Upper lobe of right lung (tissue), 1 donor: ENCODE measurements at places on chromosomes 13 and 19.
A peak's percentile ranks its signal among the peaks of the same experiment; 100 is the strongest.

DNA sequence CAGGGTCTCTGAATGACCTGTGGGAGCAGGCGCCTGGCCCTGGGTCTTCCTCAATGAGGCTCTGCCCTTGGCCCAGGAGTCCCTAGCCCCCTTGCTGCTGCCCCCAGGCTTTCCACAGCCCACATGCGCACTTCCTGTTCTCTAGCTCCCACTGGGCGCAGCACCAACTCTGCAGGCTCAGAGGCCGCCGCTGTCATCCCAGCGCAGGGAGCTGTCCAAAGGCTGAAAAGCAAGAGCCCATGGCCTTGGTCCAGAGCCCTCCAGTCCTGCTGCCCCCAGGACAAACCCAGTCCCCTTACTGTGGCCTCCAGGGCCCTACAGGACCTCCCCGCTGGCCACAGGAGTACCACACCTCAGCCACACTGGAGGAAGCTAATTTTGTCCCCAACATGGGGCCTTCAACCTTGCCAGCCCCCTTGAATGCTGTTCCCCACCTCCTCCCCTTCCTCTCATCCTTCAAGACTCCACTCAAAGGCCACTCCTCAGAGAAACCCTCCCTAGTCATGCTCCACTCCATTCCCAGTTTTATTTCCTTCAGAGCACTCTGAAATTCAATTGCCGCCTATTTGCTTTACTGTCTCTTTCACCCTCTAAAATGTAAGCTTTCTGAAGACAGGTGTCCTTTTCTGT, 8.0 kb upstream of the POU2F2 start:
- no peaks in the 10 kb centered on the region for H3K36me3 ChIP-seq
- peak; percentile 74 for DNase-seq
- H3K27me3 ChIP-seq: peaks cover 17% of the 10 kb centered on the region
- no peak overlapping the region for H3K4me3 ChIP-seq

- H3K4me3 ChIP-seq: no peak overlapping the region
- H3K27me3 ChIP-seq: no peaks in the 10 kb centered on the region
- H3K27ac ChIP-seq: no peak overlapping the region
- DNase-seq: no peak
Observed at GRCh38 chr13:37648609-37649008, 50.0 kb upstream of the POSTN start.

DNA sequence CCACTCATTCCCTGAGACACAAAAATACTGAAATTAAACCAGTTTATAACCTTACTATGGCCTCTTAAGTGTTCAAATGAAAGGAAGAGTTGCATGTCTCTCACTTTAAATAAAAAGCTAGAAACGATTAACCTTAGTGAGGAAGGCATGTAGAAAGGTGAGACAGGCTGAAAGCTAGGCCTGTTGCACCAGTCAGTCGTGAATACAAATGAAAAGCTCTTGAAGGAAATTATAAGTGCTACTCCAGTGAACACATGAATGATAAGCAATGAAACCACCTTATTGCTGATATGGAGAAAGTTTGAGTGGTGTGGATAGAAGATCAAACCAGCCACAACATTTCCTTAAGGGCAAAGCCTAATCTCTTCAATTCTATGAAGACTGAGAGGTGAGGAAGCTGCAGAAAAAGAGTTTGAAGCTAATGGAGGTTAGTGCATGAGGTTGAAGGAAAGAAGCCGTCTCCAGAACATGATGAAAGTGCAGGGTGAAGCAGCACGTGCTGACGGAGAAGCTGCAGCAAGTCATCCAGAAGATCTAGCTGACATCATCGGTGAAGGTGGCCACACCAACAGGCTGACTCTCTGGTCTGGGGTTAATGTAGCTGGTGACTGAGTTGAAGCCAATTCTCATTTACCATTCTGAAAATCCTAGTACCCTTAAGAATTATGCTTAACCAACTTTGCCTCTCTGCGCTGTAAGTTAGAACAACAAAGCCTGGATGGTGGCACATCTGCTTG, 94.5 kb upstream of the TEX29 start:
- H3K27ac ChIP-seq: no peak overlapping the region
- H3K4me1 ChIP-seq: peaks cover 15% of the 10 kb centered on the region
- peaks cover 17% of the 10 kb centered on the region for H3K36me3 ChIP-seq
- no peak for DNase-seq
- no peaks in the 10 kb centered on the region for H3K27me3 ChIP-seq

DNA sequence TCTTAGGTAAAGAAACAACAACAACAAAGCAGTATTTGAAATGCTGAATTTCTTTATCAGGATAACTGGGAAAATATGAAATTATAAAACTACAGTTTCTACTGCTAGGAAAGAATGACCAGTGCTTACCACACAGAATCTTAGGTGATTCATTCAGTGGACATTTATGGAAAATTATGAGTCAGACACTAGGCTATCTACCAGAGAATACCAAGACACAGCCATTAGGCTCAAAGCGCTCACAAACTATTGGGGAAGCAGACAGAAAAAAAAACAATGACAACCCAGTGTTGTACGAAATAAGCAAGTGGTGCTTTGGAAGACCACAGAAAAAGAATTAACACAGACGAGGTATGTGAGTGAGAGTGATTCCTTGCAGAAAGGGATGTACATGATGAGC, 1019.5 kb downstream of the PCDH9 start:
- no peaks in the 10 kb centered on the region for H3K36me3 ChIP-seq
- no peaks in the 10 kb centered on the region for H3K27me3 ChIP-seq
- H3K27ac ChIP-seq: no peak overlapping the region
- H3K4me3 ChIP-seq: no peak overlapping the region
- no peaks in the 10 kb centered on the region for H3K4me1 ChIP-seq

GRCh38 chr19:50330365-50331078, 1.3 kb upstream of the KCNC3 start:
- peaks cover 31% of the 10 kb centered on the region for H3K4me1 ChIP-seq
- H3K27ac ChIP-seq: peak overlapping the region; percentile 58
- DNase-seq: peak; percentile 95
- no peaks in the 10 kb centered on the region for H3K36me3 ChIP-seq
- H3K27me3 ChIP-seq: peaks cover 10% of the 10 kb centered on the region

DNA sequence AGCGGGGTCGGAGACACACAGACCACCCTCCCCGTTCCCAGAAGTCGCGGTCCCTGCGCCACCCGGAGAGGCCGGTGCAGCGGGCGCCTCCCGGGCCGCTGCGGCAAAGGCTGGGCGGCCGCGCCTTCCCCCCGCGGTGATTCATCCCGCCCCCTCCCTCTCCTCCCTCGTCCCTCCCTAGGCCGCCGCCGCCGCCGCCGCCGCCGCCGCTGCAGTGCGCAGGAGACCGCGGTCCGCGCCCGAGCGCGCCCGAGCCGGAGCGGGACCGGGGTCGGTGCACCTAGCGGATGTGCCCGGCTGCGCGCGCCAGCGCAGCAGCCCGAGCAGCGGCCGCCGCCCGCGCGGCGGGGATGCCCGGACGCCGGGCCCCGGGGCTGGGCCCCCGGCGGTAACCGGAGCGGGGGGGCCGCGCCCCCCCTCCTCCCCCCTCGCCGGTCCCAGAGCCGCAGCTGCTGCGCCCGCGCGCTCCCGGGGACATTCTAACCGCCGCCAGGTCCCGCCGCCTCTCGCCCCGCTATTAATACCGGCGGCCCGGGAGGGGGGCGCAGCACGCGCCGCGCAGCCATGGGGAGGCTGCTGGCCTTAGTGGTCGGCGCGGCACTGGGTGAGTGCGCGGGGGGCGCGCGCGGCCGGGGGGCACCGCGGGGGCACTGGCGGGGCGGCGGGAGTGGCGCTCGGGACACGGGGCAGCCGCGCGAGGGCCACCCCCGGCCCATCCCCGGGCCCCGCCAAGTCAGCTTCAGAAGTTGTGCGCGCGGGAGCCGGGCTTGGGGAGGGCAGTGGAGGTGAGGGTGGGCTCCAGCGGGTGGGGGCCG, at the start of gene SCN1B:
Gene SCN1B (plus strand): TSS at position 214 of the 815 bp plus-strand sequence. CDS start 351 bp downstream, at position 565.
- H3K27ac ChIP-seq: no peak within 1 kb of the TSS
- DNase-seq: peak; percentile 84
- peaks cover 6% of the 10 kb centered on the region for H3K4me1 ChIP-seq
- peak within 1 kb of the TSS; percentile 48 for H3K4me3 ChIP-seq

DNA sequence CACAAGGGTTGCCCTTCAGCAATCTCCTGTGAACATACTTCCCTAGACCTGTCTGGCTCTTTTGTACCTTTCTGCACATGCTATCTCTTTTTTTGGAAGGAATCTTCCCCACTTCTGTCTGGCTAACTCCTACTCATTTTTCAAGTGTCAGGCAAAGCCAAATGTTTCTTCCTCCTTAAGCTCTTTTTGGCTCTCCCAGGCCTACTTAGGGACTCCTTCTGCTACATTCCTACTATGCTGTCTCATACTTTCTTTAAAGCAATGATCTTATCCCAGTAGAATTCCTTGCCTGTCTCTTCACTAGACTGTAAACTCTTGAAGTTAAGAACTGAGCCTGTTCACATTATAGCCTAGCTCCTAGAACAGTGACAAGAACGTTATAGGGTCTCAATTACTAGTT, 114.9 kb upstream of the WASF3 start:
- no peaks in the 10 kb centered on the region for H3K27me3 ChIP-seq
- H3K4me3 ChIP-seq: no peak overlapping the region
- H3K36me3 ChIP-seq: no peaks in the 10 kb centered on the region
- H3K4me1 ChIP-seq: peaks cover 3% of the 10 kb centered on the region

GRCh38 chr19:1063909-1064660, 2.9 kb upstream of the ARHGAP45 start:
- DNase-seq: no peak
- no peaks in the 10 kb centered on the region for H3K27me3 ChIP-seq
- peaks cover 40% of the 10 kb centered on the region for H3K4me1 ChIP-seq
- no peaks in the 10 kb centered on the region for H3K36me3 ChIP-seq

DNA sequence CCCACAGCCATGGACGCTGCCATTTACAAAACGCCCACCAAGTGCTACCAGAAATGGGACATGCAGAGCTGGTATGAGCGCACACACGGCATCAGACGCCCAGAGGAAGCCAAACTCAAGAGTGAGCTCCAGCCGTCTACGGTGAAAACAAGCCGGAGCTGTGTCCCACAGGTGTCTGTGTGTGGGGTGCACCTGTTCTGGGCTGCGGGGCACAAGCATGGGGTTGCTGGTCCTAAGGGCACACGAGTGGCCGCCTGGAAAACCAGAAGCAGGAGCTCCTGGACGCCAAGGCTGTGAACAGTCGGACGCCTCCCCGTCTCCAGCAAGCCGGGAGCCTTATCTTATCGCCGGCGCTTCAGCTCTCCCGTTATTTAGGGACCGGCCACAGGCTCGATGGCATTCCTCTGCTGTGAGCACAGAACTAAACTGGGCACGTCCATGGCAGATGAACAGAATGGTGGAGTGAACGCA, 1.3 kb downstream of the ADPRHL1 start:
- no peaks in the 10 kb centered on the region for H3K27me3 ChIP-seq
- H3K27ac ChIP-seq: no peak overlapping the region
- H3K36me3 ChIP-seq: peaks cover 20% of the 10 kb centered on the region
- H3K4me3 ChIP-seq: no peak overlapping the region
- DNase-seq: peak; percentile 55

DNA sequence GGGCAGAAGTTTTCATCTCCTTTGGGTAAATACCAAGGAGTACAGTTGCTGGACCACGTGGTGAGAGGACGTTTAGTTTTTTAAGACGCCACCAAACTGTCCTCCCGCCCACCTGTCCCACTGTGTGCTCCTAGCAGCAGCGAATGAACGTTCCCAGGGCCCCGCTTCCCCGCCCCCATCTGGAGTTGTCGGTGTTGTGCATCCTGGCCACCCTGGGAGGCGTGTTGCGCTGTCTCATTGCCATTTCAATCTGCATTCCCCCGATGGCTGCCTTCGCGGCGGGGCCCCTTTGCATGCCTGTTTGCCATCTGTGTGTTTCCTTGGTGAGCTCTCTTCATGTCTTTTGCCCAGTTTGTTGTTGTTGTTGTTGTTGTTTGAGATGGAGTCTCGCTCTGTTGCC, 76.1 kb downstream of the KDM4B start:
- peaks cover 32% of the 10 kb centered on the region for H3K36me3 ChIP-seq
- H3K27ac ChIP-seq: no peak overlapping the region
- H3K4me1 ChIP-seq: peaks cover 19% of the 10 kb centered on the region
- no peak overlapping the region for H3K4me3 ChIP-seq

GRCh38 chr19:1397838-1398237, 3.5 kb downstream of the GAMT start:
- H3K36me3 ChIP-seq: peaks cover 14% of the 10 kb centered on the region
- H3K4me1 ChIP-seq: peaks cover 18% of the 10 kb centered on the region
- H3K27ac ChIP-seq: no peak overlapping the region
- no peak overlapping the region for H3K4me3 ChIP-seq
- DNase-seq: no peak

GRCh38 chr19:19224852-19225494, 13.2 kb downstream of the NCAN start:
- H3K27ac ChIP-seq: no peak overlapping the region
- peak; percentile 90 for DNase-seq
- peaks cover 6% of the 10 kb centered on the region for H3K4me1 ChIP-seq
- no peaks in the 10 kb centered on the region for H3K36me3 ChIP-seq
- H3K27me3 ChIP-seq: peaks cover 43% of the 10 kb centered on the region

DNA sequence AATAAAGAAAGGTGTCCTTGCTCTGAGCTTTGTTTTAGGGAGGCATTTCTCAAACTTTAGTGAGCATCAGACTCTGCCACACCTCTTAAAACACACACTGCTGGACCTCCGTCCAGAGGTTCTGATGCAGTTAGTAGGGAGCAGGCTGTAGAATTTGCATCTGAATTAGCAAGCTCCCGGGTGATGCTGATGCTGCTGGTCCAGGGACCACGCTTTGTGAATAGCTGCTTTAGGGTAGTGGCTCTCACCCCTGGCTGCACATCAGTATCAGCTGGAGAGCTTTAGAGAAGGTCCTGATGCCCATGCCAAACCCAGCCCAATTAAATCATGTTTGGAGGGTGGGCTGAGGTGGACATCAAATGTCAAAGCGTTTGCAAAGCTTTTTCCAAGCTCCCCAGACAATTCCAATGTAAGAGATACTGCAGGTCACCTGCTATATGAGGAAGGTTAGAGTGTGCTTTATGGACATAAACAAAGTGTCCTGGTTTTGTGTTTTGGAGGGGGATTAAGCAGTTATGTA, 3.6 kb downstream of the HTR2A start:
- H3K4me3 ChIP-seq: peak overlapping the region; percentile 68
- H3K27ac ChIP-seq: no peak overlapping the region
- H3K27me3 ChIP-seq: no peaks in the 10 kb centered on the region

- no peaks in the 10 kb centered on the region for H3K36me3 ChIP-seq
- no peaks in the 10 kb centered on the region for H3K27me3 ChIP-seq
- no peak overlapping the region for H3K27ac ChIP-seq
- no peak overlapping the region for H3K4me3 ChIP-seq
- DNase-seq: no peak
Observed at GRCh38 chr13:100870898-100871297, 196.3 kb upstream of the TMTC4 start.

DNA sequence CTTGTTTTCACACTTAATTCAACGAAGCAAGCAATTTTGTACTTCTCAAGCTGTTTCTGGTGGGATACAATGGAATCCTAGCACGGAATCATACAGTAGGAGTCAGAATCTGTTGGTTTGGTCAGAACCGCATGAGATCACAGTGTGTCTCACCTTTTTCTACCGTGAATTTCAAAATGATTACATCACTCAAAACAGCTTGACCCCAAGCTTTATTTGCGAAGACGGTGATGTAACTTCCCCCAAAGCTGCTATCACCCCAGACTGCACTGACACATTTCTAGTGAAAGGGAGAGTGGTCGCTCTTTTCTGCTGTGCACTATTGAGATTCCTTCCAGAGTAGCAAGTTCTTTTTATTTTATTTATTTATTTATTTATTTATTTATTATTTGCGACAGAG, 9.6 kb downstream of the C19orf18 start:
- H3K36me3 ChIP-seq: no peaks in the 10 kb centered on the region
- no peaks in the 10 kb centered on the region for H3K27me3 ChIP-seq
- DNase-seq: no peak
- H3K27ac ChIP-seq: no peak overlapping the region
- H3K4me1 ChIP-seq: no peaks in the 10 kb centered on the region

- H3K36me3 ChIP-seq: no peaks in the 10 kb centered on the region
- no peaks in the 10 kb centered on the region for H3K4me1 ChIP-seq
- H3K27me3 ChIP-seq: no peaks in the 10 kb centered on the region
- DNase-seq: no peak
Observed at GRCh38 chr19:29415507-29415906, 110.3 kb upstream of the VSTM2B start.
